A549 treated with CORT108297 at 1 μM for 4 hours (cell line): ENCODE measurements at places on chromosomes 3 and 15. TPM values are rescaled to one million over a fixed set of nuclear protein-coding genes. Genes with fewer than 3 reads are reported as not detected.

The GRAMD1C gene
- total RNA-seq: 0.23 to 1.2 TPM (median 0.43 TPM) in 5 replicates

The ZBTB20 gene
- 0.40 to 0.98 TPM (median 0.93 TPM) in 5 replicates for total RNA-seq

The TNFAIP8L3 gene
- total RNA-seq: 7.0 to 10.0 TPM (median 8.9 TPM) in 5 replicates

The SETD2 gene
- total RNA-seq: 15.7 to 25.4 TPM (median 17.7 TPM) in 5 replicates

The CTSH gene
- 42.4 to 51.6 TPM (median 46.3 TPM) in 5 replicates for total RNA-seq

The ALAS1 gene
- 46.3 to 53.0 TPM (median 51.6 TPM) in 5 replicates for total RNA-seq

The MB21D2 gene
- 4.6 to 5.7 TPM (median 5.2 TPM) in 5 replicates for total RNA-seq

The CLSTN2 gene
- total RNA-seq: 0.02 to 0.05 TPM (median 0.03 TPM) in 5 replicates

The SPATA12 gene
- total RNA-seq: 0.32 to 0.53 TPM (median 0.47 TPM) in 5 replicates

The KNG1 gene
- total RNA-seq: 0.07 TPM in 1 of 5 replicates, not detected in the others

The GPR62 gene
- total RNA-seq: not detected in 5 replicates

The GADL1 gene
- total RNA-seq: not detected in 5 replicates

The ENTPD3 gene
- 0.04 to 0.06 TPM (median 0.05 TPM) in 3 of 5 replicates, not detected in the others for total RNA-seq

The TIGIT gene
- total RNA-seq: not detected in 5 replicates

The RBM6 gene
- 23.6 to 32.9 TPM (median 26.4 TPM) in 5 replicates for total RNA-seq

The PRSS50 gene
- total RNA-seq: not detected in 5 replicates

The IDH3A gene
- 66.0 to 103 TPM (median 74.3 TPM) in 5 replicates for total RNA-seq

The SLC27A2 gene
- total RNA-seq: 29.9 to 35.5 TPM (median 32.4 TPM) in 5 replicates

The SERINC4 gene
- 0.05 to 0.12 TPM (median 0.06 TPM) in 4 of 5 replicates, not detected in the other for total RNA-seq

The ALDH1L1 gene
- total RNA-seq: 0.14 to 0.36 TPM (median 0.17 TPM) in 5 replicates

The ALDH1A3 gene
- total RNA-seq: 18.2 to 20.2 TPM (median 19.5 TPM) in 5 replicates

The CLDN18 gene
- not detected in 5 replicates for total RNA-seq

The GOLGA8S gene
- total RNA-seq: 0.13 to 0.18 TPM (median 0.16 TPM) in 5 replicates

The SENP8 gene
- total RNA-seq: 1.7 to 2.1 TPM (median 1.8 TPM) in 5 replicates

The ADGRG7 gene
- total RNA-seq: not detected in 5 replicates

The ERC2 gene
- 0.08 to 0.25 TPM (median 0.12 TPM) in 4 of 5 replicates, not detected in the other for total RNA-seq

The SLC6A1 gene
- total RNA-seq: not detected in 5 replicates

The MYH15 gene
- total RNA-seq: 0.17 to 0.26 TPM (median 0.19 TPM) in 5 replicates

The PDZRN3 gene
- not detected in 5 replicates for total RNA-seq

The PRR20G gene
- 0.13 to 0.19 TPM (median 0.17 TPM) in 3 of 5 replicates, not detected in the others for total RNA-seq

The CADPS gene
- total RNA-seq: not detected in 5 replicates

The PARL gene
- 61.4 to 66.8 TPM (median 62.6 TPM) in 5 replicates for total RNA-seq

The CCRL2 gene
- 0.03 to 0.39 TPM (median 0.24 TPM) in 5 replicates for total RNA-seq

The GPR149 gene
- total RNA-seq: not detected in 5 replicates

The FAM81A gene
- total RNA-seq: 12.1 to 14.6 TPM (median 12.8 TPM) in 5 replicates

The ZSCAN29 gene
- total RNA-seq: 8.5 to 11.0 TPM (median 9.8 TPM) in 5 replicates

The ZNF662 gene
- not detected in 5 replicates for total RNA-seq

The FBXO40 gene
- total RNA-seq: not detected in 5 replicates

The P2RY14 gene
- not detected in 5 replicates for total RNA-seq

The TM4SF18 gene
- 37.6 to 44.7 TPM (median 41.3 TPM) in 5 replicates for total RNA-seq

The COMMD4 gene
- 187 to 207 TPM (median 198 TPM) in 5 replicates for total RNA-seq

The TEX55 gene
- total RNA-seq: not detected in 5 replicates

The SLC28A2 gene
- not detected in 5 replicates for total RNA-seq

The TMCO5A gene
- not detected in 5 replicates for total RNA-seq

The FOXL2 gene
- 2.5 to 5.2 TPM (median 4.7 TPM) in 5 replicates for total RNA-seq

The IL5RA gene
- not detected in 5 replicates for total RNA-seq

The XCR1 gene
- total RNA-seq: not detected in 5 replicates

The ASB14 gene
- total RNA-seq: not detected in 5 replicates

The LMAN1L gene
- total RNA-seq: 0.03 to 0.08 TPM (median 0.08 TPM) in 3 of 5 replicates, not detected in the others

The LDHAL6B gene
- not detected in 5 replicates for total RNA-seq

The ROBO1 gene
- total RNA-seq: 9.1 to 16.4 TPM (median 13.2 TPM) in 5 replicates

The RMDN3 gene
- total RNA-seq: 22.5 to 24.4 TPM (median 23.3 TPM) in 5 replicates

The C3orf20 gene
- total RNA-seq: 0.02 to 0.05 TPM in 2 of 5 replicates, not detected in the others
